ENCODE measurements at places on chromosomes 5 and 9.

GRCh38 chr5:43110606-43111170 lies 10.0 kb upstream of the ZNF131 start:
- peak; percentile 60 for DNase-seq

DNA sequence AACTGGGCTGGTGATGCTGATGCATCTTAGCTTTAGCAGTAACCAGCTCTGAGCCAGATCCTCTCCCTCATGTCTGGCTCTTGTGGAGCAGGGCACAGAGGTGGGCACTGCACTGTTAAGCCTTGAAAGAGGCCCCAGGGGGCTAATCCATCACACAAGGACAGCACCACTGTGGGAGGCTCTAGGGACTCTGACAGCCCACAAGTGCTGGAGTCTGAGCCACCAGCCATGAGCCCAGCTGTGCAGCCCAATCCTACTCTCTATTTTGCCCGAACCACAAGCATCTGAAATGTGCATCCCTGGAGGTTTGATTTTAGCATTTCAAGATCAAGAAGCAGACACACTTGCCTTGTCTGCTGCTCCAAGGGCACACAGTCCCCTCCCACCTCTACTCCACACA lies 407.1 kb upstream of the TRPC7 start:
- DNase-seq = no peak

DNA sequence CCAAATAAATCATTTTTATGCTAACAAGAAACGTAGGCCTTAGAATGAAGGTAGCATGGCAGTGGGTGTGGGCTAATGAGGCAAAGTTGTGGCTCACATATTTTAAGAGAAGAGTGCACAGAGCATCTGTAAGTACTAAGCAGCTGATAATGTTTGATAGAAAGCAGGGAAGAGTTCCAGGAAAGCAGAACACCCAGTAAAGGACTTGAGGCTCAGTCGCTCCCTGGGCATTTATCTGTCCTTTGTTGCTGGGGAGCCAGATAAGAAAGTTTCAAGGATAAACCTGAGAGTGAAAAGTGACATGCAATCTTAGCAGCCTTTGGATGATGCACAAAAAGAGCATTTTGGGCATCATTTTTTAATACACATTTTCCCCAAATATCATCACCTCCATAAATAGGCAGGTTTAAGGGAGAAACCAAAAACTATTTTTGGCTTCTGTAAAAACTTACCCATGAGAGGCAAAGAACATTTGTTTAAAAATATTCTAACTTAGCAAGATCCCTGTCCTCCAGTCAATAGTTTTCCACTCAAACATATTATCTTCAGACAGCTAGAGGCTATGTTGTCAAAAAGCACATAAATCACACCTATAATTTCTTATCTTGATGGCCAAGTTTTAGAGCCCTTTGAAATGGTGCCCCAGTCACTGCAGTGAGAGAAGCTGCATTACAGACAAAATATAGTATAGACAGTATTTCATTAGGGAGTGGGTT lies 3.4 kb downstream of the FREM1 start:
- no peak for DNase-seq

GRCh38 chr5:142320851-142321560 lies 3.8 kb downstream of the SPRY4 start:
- DNase-seq = no peak

GRCh38 chr5:60076746-60077145 lies 183.2 kb upstream of the PDE4D start:
- DNase-seq = no peak

DNA sequence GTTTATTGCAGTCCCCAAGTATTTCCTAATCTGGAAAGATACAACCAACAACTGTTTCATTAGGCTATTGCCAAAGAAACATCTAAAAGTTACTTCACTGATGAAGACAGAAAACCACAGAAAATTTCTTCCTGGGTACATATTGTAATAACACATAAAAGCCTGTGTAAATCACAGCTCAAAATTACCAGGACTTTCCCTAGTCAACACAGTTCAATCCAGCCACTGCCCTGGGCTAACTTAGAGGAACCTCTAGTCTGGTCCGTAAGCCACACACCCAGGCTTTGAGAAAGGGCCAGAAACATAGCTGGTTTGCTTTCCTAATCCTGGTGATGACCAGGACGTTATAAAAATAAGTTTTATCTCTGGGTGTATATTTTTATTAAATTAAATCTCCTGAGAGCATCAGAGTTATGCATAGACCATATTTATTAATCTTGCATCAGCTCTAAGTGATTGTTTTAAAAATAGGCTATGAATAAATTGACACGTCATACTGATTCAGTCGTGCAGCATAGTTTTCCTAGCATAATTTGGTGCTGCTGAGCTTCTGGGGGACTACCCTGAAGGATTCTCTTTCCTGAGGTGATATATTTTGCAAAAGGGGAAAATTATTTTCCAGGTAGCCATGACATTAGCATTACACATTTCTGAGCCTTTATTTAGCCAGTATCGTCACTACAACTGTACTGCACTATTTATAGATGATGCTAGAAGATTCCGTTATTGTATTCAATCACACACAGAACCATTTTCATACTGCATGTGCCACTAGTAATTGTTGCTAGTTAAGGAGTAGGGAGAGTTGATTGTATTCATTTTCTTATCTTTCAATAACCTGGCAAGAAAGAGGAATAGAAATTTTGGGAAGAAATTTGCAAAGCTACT lies 12.6 kb upstream of the MUSK start:
- no peak for DNase-seq

DNA sequence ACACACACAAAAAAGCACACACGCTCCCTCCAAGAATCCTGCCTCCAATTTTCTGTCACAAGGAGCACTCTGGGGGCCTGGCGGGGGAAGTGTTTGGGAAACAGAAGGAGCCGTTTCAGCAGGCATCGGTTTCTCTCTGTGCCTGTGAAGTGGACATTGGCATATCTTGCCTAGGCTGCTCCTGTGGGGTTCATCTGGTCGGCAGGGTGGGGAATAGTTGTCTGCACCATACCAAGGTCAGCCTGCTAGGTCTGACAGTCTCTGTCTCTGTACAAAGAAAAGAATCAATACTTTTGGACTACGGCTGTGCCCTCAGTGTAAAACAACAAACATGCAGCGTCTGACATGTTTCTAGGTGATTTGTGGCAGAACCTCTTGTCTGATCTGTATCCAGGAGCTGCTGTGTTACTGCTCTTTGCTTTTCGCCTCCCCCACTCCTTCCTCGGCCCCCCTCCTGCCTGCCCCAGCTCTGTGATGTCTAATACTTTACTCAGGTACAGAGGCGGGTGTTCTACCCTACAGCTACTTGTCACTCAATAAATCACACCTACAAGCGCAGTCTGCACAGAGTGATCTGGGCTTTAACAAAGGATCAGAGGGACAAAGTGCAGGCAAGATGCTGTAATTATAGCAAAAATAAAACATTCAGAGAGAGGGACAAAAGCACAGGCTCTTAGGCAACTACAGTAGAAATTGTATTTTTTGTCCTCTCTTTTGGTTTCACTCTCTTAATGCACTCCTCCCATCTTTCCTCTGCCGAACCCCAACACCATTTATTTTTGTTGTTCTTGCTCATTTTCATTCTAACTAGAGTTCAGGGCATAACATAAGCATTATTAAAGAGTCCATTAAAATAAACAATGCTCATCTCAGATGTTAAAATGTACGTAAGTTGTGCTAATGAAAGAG lies 216.7 kb downstream of the BNC2 start:
- DNase-seq = no peak

GRCh38 chr5:59401637-59402036 lies 491.9 kb downstream of the PDE4D start:
- DNase-seq = no peak

DNA sequence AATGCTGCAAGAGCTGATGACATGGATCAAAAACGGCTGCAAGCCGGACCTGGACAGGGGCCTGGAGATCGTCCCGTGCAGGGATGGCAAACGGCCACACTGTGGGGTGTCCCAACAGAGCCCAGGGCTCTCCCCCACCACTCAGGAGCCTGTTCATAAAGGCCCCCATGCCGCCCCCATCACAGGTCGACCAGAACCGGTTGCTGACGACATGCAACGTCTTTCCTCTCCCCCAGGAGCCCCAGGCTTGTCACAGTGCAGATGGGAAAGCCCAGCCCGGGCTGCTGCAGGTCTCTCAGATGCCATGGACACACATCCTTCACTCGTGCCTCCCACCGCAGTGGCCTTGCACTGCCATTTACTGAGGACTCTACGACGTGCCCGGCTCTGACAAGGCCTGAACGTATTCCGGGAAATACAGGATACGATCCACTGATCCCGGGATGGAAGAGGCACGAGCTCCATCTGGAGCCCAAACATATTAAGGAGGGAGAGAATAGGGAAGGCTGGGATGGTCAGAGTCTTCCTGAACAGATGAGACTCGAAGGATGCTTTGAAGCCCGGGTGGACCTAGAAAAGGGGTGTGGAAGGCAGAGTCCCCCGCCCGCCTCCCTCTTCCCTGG lies 76.5 kb upstream of the SARDH start:
- DNase-seq = no peak

DNA sequence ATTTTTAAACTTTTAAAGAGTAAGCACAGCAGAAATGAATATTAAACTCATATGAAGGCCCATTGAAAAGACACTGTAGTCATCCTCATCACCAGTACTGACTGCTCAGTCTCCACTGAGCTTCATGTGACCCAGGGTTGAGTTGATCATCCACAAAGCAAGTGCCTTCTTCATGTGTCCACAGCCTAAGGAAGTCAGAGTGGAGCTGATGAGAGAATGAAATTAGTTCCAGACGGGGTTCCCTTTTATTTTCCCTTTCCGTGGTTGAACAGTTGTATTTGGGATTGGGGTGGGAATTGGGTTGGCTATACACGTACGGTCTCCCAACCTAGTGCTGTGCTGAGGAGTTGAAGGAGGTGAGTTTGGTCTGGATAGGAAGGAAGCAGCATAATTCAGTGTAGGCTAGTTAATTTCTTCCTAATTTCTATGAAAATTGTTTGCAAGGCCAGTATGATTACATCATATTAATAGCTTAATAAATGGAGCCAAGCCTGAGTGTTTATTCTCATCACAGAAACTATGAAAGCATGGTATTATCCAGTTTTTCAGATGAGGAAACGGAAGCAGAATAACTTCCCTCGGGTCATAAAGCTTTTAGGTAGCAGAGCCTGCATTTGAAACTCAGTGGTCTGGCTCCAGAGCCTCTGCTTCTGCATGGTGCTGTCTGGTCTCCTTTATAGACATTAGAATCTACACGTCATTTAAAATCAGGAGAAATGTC lies 103.9 kb upstream of the DMRT1 start:
- no peak for DNase-seq

DNA sequence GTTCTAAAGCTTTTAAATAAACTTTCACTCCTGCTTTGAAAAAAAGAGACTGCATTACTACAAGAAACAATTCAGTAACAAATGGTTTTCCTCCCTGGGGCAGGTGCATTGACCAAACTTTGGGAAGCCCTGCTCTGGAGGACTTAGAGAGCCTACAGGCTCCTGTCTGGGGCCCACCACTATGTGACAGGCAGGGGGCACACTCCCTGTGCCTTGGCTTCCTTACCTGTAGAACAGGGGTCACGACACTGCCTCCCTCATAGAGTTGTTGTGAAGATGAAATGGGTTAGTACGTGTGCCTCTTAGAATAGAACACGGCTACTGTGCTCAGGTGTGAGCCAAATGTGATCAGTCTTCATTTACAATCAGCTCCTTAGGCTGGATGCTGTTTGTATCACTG lies 130.1 kb downstream of the GPBP1 start:
- DNase-seq = no peak

DNA sequence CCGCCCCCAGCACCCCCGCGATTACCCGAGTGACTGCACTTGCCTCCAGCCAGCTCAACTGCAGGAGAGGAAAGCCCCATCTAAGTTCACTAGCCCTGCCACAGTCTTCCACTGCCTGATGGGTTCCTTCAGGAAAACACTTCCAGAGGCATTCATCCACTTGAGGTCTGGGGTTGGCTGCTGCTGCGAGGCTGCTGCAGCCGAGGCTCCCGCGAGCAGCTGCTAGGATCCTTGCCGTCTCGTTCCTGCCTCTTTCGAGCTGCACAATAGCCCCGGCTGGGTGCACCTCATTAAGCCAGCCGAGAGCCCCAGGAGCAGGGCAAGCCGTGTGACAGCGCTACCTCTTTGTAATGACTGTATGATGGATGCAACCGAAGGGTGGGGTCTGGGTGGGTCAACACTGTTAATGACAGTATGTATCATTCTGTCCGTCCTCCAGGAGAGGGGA lies 24.2 kb upstream of the ELAVL2 start:
- DNase-seq = no peak

DNA sequence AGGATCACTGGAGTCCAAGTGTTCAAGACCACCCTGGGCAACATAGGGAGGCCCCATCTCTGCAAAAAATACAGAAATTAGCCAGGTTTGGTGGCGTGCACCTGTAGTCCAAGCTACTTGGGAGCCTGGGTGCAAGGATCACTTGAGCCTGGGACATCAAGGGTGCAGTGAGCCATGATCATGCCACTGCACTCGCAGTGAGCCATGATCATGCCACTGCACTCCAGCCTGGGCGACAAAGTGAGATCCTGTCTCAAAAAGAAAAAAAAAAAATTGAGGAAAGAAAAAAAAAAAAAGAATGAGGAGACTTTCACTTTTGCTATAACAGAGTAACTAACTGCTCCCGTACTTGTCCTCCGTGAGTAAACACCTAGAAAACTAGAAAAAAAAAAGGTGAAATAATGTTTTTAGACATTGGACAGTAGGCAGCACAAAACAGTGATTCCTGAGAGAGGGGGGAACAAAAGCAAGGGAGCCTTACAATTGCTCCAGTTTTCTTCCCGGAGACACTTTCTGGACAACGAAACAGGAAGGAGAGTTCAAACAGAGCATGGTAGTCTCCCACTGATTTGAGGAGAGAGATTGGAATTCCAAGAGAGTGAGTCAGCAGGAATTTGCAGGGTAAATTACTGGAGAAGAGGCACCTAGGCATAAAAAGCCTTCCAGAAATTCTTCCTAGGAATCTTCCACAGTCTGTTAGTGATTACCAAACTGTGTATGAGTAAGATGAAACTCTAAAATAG lies 6.9 kb upstream of the ZBTB5 start:
- no peak for DNase-seq

DNA sequence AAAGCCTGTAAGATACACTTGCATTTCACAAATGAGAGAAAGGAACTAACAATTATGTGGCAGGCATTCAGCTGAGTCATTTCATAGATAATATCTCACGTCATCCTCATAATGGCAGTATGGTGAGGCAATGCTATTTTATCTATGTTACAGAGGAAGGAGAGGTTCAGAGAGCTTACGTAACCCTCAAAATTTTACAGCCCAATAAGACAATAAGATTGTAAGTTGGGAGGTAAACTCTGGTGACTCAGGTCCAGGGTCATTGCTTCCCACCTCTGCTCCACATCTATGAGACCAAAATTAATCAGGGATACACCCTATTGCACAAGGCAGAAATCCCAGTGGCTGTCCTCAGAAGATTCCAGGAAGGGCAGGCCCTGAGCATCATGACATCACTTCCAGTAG lies 309.7 kb downstream of the NSG2 start:
- no peak for DNase-seq

DNA sequence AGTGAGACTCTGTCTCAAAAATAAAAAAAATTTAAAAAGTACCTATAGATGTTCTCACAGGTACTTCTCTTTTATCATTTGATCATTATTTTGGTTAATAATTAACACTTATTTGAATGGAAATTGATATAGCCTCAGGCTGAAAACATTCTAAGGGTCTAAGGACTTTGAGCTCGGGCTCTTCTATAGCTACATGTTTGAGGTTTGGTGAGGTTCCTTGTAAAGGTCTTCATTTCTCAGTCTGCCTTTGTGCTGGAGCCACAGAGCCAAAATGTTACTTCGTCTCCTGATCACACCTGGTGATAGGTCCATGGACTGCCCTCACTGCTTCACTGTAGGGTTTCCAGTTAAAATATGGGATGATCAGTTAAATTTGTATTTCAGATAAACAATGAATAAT lies 22.6 kb downstream of the ARHGEF37 start:
- DNase-seq = no peak

- DNase-seq = no peak
These were observed 5.9 kb downstream of the PDLIM7 start for GRCh38 chr5:177491429-177491945.
